EL (cell line): ENCODE measurements at places on chromosomes 7 and 10.
A peak's percentile ranks its signal among the peaks of the same experiment; 100 is the strongest.

- DNase-seq = peak; percentile 58
Observed at GRCh38 chr10:96863922-96864543, 31.9 kb downstream of the LCOR start.

DNA sequence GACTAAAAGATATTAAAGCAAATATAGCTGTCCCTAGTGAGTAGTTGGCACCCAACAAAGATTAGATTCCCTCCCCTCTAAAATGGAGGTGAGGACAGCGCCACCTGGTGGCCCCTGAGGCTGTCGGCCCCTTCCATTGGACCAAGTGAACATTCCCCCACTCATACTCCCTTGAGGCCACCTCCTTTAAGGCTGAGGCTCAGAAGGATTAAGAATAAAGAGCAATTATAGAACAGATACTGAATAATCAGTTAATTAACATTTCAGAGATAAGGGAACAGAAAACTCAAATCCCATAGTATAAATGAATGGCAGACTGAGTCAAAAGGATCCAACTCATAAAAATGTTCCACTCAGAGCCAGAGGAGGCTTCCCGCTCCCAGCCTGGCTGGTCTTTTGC is 130.4 kb upstream of the GHITM start:
- DNase-seq = peak; percentile 7

- DNase-seq = no peak
Observed at GRCh38 chr10:114899982-114900381, 38.0 kb upstream of the TRUB1 start.

DNA sequence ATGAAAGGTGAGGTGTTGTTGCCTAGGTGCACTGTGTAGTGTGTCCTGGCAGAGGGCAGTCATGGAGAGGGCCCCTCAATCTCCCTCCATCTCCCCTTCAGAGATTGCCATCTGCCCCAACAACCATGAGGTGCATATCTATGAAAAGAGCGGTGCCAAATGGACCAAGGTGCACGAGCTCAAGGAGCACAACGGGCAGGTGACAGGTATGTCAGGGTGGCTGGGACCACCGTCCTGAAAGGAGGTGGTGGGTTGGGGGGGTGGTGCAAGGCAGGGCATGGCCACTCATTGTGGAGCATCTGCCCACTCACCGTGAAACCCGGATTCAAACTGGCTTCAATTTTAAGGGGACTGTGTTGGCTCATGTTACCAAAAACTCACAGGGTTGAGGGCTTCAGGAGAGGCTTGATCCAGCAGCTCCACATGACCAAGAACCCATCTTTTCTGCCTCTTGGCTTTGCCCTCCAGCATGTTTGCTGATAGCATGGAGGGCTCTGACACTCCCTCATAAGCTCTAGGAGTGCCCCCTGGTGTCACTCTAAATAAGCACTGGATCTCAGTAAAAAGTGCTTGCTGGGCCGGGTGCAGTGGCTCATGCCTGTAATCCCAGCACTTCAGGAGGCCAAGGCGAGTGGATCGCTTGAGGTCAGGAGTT is 12.2 kb downstream of the ARPC1B start:
- peak; percentile 49 for DNase-seq

- DNase-seq = no peak
Observed at GRCh38 chr7:120716307-120716706, 141.6 kb downstream of the TSPAN12 start.

- no peak for DNase-seq
Observed at GRCh38 chr10:79311581-79312407, 35.5 kb upstream of the PPIF start.

GRCh38 chr7:7944619-7945282 is 23.8 kb upstream of the GLCCI1 start:
- no peak for DNase-seq

DNA sequence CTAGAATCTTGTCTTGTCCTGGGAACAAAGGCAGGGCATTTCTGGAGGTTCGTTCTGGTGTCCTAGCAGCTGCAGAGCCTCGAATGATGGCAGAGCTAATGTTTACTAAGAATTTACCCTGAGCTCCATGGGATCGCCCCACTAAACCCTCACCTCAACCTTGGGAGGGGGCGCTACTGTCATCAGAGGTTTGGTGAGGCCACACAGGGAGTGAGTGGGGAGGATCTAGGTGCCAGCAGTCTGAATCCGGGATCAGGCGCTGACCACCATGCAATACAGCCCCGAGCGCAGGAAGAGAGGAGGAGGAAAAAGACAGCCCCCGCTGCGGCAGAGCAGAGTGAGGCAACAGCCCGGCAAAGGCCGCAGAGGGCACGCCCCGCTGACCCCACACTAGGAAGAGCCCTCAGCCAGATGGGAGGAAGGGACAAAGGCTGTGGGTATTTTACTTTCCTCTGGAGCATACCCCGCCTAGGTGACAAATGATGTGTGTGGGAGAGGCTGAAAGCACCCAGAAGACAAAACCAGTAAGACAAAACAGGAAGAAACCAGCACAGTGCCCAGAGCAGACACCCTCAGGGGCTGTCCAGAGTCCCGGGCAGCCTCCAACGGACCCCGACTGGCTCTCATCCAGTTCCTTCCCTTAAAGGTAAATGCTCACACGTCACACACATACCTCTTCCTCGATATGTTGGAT is 103.5 kb downstream of the FAM53B start:
- no peak for DNase-seq

GRCh38 chr10:31581741-31582323 is 262.8 kb downstream of the ZEB1 start:
- no peak for DNase-seq

GRCh38 chr10:127215866-127216265 is 19.5 kb upstream of the INSYN2A start:
- no peak for DNase-seq

GRCh38 chr7:91182819-91183764 is 81.1 kb upstream of the FZD1 start:
- DNase-seq = peak; percentile 92

- DNase-seq = no peak
Observed at GRCh38 chr7:37032258-37032601, 307.9 kb upstream of the AOAH start.

DNA sequence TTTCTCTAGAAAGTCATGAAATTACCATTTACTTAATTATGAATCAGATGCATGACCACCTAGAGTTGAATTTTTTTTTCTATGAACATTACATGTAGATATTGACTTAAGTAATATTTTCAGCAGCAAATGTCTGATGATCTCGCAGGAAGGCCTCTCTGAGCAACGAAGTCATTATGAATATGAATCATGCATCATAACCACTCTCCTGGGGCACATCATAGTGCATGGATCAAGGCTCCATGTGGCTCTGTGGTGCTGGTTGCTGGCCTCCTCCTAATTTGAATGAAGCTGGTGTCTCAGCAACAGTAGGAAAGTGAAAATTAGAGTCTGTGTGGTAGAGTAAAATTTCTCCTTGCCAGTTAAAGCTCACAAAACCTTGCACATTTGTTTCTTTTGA is 121.4 kb upstream of the INHBA start:
- peak; percentile 60 for DNase-seq

- DNase-seq = no peak
Observed at GRCh38 chr10:86708783-86709380, 40.6 kb downstream of the LDB3 start.
